ENCODE measurements at places on chromosomes 6 and 20. TPM values are rescaled to one million over a fixed set of nuclear protein-coding genes. Genes with fewer than 3 reads are reported as not detected.
A peak's percentile ranks its signal among the peaks of the same experiment; 100 is the strongest.

DNA sequence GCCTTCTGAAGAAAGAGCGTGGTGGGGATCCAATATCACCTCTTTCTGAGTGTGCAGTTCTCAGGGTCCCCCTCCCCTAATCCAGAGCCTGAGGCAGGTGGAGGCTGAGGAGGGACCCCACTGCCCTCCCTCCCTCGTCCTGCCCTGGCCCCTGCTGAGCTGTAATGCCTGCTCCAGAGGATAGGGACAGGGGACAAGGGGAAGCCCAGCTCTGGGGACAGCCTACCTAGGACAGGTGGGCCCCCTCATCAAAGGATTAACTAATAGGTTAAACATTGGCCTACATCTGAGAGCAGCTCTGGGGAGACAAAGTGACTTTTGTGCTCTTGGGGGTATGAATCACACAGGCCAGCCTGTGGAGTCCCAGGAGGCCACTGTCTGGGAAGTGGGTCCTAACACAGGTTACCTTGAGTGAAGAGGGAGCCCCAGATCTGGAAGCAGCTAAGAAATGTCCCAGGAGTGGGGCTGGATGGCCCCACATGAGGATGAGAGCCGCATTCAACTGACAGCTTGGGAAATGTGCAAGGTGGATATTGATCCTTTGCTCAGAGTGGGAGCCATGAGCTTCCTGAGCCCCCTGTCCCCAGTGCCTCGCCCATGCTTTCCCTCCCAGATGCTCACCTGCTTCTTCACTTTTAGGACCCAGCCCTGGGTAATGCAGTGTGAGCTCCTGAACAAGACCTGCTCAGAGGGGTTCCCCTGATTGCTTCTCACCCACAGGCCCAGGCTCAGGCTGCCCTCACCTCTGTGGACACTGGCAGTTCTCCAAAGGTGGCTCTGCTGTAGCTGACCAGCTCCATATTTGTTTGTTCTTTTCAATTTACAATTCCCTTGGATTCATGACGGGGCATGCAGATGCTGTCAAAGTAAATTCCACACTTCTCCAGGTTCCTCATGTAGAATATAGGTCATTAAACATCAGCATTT lies 17.8 kb upstream of the CST9L start:
- DNase-seq: peak; percentile 65

- DNase-seq: no peak
These were observed 42.2 kb upstream of the STK35 start for GRCh38 chr20:2059411-2059810.

LRRN4 gene
- total RNA-seq: 0.11 TPM

DNA sequence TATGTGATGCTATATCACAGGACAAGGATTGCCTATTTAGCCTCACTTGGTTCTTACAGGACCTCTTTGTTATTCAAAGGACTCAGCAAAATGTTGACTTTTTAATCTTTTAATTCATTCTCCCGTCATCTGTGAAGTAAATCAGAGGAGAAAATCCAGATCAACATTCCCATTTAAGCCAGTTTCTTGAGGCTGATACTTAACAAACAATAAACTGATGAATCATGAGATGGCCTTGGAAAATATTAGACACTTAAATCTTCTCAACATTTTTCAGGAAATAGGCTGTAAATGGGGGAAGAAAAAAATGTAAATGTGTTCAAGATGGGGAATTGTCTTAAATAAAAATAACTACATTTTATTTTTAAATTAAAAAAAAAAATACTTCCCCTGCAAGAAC lies 55.9 kb upstream of the UBR2 start:
- DNase-seq: no peak

ANKRD66 gene
- not detected for total RNA-seq

MCM9 gene
- total RNA-seq: 6.8 TPM

DNA sequence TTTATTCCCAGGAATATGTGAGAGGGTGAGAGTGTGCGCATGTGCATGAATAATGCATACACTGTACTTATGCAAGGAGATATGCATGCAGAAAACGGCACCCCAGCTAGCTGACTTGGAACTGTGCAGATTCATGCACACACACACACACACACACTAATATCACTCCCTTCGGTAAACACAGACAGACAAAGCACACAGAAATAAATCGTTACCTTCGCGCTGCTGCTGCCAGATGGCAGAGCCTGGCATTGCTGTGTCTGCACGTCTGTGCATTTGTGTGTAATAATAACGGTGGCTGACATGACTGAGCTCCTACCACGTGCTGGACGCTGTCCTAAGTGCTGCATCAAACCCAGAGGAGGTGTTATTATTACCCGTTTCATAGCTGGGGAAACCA lies 36.8 kb downstream of the PREX1 start:
- DNase-seq: no peak

GSTA4 gene
- 10.1 TPM for total RNA-seq

- DNase-seq: no peak
These were observed 249.2 kb upstream of the PRDM1 start for GRCh38 chr6:105836889-105837288.

- DNase-seq: no peak
These were observed 20.6 kb downstream of the TMEM242 start for GRCh38 chr6:157302736-157303135.

SEL1L2 gene
- total RNA-seq: 1.4 TPM

DNA sequence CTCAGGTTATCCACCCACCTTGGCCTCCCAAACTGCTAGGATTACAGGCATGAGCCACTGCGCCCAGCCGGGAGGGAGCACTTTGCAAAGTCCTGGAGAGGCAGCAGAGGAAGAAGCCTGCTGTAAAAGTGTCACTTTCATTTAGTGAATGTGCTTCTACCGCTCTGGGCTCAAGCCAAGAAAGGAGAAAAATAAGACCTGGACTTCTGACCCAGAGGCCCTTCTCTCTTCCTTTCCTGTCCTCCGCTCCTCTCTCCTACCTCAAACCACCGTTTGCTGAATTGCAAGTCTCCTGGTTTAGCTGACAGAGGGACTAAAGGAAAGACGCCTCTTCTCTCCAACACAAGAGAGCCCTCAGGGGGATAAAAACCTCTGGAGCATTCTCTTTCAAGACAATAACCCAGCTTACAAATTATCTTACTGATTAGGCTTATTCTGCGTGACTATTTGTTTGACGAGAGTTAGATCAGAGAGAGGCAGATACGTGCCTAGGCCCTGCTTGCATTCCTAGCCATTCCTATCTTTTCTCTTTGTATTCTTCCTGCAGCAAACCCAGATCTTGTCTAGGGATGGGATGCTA lies 84.2 kb upstream of the SLC22A23 start:
- no peak for DNase-seq

PROKR2 gene
- total RNA-seq: not detected

DNA sequence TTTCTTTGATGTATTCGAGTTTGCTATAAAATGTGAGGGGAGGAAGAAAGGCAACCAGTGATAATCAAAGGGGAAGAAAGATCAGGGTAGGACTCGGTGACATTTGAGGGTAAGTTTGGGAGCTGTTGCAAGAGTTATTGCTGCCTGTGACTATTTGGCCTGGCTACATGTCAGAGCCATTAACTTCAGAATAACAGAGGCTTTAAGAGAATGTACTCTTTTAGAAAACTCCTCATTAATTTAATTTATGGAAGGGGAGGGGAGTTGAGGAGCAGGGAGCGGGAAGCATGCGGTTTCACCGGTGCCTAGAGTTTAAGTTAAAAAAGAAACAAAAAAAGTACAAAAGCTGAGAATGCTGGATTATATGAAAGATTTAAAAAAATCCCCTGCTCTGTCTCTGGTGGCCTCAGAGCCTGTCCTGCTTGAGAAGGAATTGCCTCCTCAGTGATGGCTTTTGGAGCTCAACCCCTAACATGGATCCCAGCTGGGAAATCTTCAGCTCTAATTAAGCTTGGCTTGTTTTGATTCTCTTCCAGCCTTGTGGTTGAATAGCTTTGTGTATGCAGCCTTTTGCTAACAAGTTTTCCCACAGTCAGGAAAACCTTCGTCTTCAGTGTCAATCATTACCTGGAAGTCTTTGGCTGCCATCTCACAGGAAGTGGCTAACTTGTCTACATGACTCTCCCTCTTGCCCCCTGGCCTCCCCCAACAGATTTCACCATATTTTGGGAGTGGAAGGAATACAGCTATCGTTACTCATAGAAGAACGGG lies 238.2 kb downstream of the SOX4 start:
- no peak for DNase-seq

RBPJL gene
- total RNA-seq: not detected

ID4 gene
- total RNA-seq: 6.8 TPM

COL21A1 gene
- 87.3 TPM for total RNA-seq

DNA sequence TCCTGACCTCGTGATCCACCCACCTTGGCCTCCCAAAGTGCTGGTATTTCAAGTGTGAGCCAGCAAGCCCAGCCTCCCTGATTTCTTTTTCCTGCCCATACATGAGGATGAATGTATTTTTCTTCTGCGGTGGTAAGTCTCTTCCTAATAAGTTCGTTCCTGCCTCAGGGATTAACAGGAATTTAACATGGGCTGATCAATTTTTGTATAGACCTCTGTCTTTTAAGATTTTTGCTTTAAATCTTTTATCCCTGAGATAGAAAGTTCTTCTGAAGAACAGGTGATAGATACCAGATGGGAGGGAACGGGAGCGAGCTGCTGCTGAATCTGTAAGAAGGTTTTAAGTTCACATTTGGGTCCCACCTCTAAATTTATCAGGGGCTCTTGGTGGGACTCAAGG lies 7.0 kb upstream of the ZNFX1 start:
- DNase-seq: no peak

SCUBE3 gene
- total RNA-seq: 5.2 TPM

DNA sequence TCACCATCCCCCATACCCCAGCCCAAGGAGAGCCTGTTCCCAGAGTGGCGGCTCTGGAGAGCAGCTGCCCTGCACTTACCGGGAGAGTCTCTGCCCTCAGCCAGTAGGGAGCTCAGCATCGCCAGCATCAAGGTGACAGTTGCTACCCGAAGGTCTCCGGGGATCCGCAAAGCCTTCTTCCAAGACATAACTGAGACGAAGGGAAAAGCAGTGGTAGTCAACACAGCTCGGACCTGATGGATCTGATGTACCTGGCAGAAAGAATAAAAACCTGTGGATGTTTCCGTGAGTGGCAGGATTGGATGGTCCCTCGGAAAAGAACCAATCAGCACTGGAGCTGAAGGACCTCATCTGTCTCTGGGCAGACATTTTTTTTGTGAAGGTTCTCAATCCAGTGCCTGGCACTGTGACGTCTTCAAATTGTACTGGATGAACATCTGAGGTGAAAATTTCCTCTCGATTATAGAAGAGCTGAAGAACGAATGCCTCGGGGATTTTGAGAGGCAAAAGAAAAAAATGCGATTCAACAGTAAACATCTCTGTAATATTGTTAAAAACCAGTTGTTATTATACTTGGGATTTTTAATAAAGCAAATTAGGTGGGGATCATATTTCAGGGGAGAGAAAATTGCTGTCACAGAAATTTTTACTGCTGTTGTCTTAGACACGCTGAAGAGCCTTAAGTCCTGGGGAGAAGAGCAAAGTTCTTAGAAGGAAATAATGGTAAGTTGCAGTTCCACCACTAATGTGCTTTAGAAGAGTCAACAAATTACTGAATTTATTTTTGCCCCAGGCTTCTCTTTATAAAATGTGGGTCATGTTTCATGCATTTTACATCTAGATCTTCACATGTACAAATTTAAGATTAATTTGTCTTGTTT lies at the start of gene HLA-DQB1:
Gene HLA-DQB1 (minus strand): TSS at position 238 of the 881 bp plus-strand sequence. CDS start 50 bp downstream, at position 188.
- no peak for DNase-seq

- no peak for DNase-seq
These were observed 89.0 kb upstream of the DTNBP1 start for GRCh38 chr6:15751721-15752350.

Measured in cardiac septum (tissue), 1 donor.